ENCODE measurements at places on chromosomes 5 and 9.

- DNase-seq = peak; percentile 49
Observed at GRCh38 chr9:77456829-77457437, 191.2 kb downstream of the GNA14 start.

DNA sequence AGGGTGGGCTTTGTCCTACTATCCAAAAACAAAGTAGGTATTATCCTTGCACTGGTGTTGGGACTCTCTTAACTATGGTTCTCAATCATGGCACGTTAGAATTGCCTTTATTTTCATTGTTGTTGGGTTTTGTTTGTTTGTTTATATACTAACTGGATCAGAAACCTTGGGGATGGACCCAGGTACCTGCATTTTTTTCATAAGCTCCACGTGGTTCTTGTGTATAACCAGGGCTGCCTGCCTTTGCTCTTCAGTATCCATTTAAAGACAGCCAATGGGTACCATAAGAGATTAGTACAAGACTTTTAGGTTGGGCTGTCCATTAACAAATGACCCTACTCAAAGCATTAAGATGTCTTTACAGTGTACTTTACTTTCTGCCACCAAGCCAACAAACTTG is 2.5 kb upstream of the SSBP2 start:
- no peak for DNase-seq

DNA sequence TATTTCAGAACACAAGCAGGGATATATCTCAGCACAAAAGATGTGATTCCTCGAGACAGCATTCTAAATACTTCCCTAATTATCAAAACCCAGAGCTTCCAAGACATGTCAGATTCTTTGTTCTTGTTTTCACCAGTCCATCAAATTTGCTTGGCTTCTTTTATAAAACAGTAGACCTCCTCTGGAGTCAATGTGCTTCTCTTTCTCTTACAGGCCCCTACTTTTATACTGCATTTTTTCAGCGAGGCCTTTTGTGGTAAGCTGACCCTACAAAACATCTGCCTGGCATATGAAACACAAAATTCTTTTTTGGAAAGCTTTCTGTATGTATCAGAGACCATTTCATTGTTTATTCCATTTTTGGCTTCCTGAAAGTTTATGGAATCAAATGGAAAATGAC is 81.8 kb downstream of the ARSB start:
- DNase-seq = no peak

DNA sequence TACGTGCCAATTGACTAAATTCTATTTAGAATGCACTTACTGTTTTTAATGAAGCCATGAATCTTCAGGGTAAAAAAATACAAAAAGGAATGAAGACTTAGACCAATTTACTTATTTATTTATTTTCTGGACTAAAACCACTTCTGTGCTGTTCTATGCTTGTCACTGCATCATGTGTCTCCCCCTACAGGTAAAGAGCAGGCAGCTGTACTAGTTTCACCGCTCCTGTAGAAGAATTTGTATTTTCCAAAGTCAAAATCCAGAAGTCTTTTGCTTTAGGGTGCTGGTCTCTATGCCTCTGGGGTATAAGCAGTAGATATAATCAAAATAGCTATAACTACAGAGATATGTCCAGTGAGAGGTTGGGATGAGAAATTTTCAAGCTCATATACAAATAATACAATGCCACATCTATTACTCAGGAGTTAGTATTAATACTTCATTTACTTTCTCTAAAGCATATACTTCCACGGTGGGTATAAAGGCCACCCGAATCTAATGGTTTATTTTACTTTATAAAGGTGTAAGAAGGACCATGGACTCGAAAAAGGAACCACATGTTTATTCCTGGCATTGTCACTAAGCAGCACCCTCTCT is 591.5 kb downstream of the RAB3C start:
- DNase-seq = peak; percentile 36

- no peak for DNase-seq
Observed at GRCh38 chr5:78979909-78980308, 5.2 kb downstream of the ARSB start.

- no peak for DNase-seq
Observed at GRCh38 chr9:7135735-7136134, 378.0 kb downstream of the KDM4C start.

DNA sequence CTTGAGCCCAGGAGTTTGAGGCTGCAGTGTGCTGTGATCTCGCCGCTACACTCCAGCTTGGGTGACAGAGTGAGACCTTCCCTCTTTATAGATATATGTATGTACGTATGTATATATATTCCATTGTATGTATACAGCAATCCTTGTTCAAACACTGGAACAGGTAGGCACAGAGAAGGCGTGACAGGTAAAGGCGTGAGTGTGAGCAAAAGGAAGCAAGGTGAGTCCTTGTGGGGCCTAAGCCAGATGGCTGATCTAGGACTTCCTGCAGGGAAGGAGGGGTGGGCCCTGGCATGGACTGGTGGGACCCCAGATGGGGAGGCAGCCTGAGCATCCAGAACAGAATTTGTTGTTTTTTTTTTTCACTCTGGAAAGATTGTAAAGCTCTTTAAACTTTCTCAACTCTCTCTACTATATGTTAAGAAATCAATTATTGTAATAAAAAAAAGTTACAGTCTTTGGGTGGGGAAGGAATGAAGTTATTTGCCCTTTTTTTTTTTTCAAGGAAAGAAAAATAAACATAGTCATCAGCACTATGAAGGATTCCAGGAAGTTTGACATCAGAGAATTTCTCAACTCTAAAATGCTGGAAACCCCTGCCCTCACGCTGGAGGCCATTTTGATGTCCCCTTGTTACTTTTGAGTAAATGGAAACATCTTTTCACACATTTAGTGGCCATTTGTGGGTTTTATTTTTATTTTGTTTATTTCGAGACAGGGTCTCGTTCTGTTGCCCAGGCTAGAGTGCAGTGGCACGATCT is 38.9 kb upstream of the STXBP1 start:
- DNase-seq = no peak

DNA sequence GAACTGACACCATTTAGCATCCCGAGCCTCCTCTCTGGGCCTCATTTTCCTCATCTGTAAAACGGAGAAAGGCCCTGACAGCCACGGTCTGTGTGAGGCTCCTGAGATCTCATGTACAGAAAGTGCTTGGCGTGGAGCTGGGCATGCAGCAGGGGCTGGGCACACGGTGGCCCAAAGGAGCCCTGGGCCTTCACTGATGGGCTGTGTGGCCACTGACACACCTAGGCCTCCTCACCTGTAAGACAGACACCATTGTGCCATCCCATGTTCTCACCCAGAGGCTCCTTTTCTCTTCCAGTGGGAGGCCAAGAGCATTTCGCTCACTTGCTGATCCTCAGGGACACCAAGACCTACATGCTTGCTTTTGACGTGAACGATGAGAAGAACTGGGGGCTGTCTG is 1.6 kb downstream of the ORM1 start:
- DNase-seq = no peak

GRCh38 chr5:72511366-72511765 is 4.2 kb upstream of the ZNF366 start:
- DNase-seq = no peak

- DNase-seq = no peak
Observed at GRCh38 chr9:112864403-112864802, 26.3 kb downstream of the SLC46A2 start.

DNA sequence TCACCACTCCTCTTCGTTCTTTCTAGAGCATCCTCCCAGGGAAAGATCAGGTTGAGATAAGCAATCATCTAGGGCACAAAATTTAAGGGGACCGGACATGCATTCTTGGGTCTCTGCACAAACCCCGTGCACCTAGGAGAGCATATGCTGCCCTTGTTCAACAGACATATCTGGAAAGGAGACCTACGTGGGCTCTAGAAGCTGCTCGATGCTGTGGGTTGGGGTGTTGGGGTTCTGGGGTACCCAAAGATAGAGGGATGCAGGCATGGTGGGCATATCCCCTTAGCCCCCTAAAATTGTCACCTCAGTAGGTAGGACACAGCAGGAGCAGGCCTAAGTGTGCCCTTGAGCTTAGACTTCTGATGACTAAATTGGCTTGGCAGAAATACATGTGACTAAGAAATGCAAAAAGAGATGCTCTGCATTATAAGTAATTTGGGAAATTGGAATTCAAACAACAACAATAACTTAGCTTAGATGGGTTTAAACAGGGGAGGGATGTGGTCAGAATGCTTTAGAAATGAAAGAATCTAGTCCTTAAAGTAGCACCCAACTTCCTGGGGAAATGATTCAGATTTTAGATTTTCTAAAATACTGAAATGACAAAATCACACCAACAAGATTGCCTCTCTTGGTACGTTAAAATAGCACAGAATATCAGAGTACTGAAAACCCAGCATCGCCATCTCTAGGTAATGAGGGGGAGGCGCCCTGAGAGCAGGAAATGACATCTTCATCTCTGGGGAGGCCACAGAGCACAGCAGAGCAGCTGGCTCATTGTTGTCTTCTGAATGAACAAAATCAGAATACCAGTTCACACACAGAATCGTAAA is 172.3 kb downstream of the GNA14 start:
- DNase-seq = no peak

- no peak for DNase-seq
Observed at GRCh38 chr5:158925314-158925713, 174.4 kb downstream of the EBF1 start.

DNA sequence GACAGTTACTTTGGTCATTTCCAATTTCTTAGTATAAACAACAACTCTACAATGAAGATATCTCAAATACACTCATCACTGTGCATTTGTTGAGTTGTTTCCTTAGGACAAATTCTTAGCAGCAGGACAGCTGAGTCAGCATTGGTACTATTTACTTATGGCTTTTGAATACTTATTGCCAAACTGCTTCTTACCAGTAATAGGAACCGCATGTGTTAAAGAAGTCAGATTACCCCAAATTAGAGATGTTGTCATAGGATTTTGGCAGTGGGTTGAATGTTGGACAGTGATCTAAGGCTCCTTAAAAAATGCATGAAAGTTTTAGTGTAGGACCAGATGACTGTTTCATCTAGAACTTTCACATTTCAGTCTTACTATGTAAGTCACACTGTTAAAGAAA is 280.1 kb upstream of the DMRT1 start:
- no peak for DNase-seq

DNA sequence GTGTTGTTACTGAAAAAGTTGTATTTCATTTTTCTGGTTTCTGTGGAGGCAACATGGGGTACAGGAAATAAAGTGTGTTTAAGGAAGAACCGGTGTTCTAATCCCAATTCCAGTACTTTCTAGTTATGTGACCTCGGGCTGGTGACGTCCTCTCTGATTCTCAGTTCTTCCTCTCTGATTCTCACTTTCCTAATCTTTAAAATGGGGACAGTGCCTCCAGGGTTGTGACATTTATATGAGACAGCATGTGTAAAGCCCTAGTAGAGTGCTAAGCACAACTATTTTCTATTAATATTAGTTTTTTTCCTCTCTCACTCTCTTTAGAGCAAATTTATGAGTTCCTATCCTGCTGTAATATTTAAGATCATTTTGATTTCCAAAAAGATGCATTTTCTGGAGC is 50.9 kb upstream of the PTPDC1 start:
- no peak for DNase-seq

DNA sequence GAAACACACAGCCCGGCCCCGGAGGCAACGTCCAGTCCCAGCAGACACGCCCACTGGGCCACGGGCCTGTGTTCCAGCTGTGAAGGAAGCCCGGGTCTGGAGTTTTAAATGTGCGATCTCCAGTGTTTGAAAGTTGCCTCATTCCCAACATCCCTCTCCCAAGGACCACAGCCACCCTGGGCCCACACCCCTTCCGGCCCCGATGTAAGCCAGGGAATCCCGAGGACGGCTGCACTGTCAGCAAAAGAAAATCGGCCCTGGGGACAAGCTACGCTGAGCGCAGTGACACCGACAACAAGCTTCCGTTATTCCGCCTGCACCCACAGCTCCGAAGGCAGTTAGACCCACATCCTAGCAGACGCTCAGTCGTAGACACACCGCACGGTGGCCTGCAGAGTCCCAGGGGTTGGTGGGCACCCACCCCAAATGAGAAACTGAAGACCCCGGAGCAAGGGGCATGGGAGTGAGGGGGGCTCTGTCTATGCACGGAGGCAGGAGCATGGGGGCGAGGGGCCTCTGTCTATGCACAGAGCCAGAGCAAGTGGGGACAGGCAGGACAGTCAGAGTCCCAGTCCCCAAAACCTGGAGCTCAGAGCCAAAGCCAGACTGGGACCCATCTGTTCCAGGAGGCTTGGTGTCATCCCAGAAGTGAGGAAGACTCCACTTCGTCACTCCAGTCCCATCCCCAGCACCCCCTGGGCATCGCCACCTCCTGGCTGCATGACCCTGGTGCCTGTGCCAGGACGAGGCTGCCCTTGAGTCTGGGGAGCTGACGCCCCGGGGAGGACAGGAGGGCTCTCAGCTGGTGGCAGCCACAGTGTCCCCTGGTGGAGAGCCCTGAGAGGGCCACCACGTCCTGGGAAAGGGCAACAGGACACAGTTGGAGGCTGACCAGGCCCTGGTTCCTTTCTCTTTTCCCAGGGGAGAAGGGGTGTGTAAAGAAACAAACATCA is 23.4 kb downstream of the GLT6D1 start:
- no peak for DNase-seq

GRCh38 chr5:176157656-176158055 is 80.6 kb upstream of the SIMC1 start:
- DNase-seq = no peak

DNA sequence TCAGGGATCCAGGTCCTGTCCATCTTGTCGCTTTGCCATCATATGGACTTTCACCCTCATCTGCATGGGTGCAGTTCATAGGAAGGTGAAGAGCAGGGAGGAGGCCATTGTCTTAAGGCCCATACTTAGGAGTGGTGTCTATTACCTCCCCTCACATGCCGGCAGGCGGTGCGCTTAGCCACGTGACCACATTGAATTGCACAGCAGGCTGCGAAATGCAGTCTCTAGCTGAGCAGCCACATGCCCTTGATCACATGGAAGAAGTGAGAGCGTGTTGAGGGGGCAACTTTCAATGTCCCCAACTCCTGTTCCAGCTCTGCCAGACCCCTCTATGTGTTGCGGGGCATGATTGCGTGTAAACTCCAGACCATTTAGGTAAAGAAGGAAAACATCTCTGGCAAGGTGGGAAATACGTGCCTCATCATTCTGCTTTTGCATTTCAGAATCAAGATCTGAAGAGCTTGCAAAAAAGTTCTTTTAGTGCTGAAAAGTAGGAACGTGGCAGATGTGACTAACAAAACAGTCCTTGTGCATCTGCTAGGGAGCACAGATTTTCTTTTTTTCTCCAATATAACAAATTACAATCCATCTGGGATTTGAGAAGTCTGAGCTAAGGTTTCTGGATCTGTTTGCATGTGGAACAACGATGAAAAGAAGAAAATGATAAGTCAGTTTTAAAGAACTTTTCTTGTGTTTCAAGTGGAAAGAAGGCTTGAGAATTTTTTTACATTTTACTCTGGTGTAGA is 34.4 kb downstream of the ROPN1L start:
- DNase-seq = no peak

DNA sequence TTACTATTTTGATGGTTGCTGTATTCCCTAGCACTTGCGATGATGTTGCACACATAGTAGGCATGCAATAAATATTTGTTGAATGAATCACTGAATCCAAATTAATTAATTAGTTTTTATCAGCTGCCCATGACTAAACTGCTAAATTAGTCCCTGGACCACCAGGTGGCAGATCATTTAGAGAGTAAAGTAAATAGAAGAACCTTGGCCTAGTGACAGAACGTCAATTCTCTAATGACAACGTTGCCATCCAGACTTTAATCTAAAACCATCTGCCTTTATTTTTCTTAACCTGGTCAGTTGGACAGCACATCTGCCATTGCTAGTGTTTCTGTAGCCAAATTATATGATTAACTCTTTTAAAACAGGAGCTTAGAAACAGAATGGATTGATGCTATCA is 457.5 kb downstream of the KIF4B start:
- no peak for DNase-seq
